ENCODE measurements at places on chromosomes 7 and 10.

DNA sequence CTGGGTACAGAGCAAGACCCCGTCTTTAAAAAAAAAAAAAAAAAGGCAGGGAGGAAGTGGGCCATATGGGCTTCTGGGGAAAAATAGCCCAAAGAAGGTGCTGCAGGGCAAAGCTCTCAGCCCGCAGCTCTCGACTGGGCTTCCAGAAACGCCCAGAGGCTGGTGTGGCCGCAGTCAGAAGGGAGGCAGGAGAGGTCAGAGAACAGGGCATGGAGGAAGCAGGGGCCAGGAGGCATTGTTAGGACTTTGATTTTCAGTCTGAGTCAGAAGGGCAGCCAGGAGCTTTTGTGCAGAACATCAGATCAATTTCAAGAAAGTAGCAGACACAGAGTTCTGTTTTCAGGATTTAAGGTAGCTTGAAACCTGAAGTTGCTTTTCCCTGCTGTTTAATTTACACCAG, 35.3 kb upstream of the CYTH3 start:
- DNase-seq = no peak

GRCh38 chr7:3065724-3066143, 22.1 kb upstream of the CARD11 start:
- no peak for DNase-seq

DNA sequence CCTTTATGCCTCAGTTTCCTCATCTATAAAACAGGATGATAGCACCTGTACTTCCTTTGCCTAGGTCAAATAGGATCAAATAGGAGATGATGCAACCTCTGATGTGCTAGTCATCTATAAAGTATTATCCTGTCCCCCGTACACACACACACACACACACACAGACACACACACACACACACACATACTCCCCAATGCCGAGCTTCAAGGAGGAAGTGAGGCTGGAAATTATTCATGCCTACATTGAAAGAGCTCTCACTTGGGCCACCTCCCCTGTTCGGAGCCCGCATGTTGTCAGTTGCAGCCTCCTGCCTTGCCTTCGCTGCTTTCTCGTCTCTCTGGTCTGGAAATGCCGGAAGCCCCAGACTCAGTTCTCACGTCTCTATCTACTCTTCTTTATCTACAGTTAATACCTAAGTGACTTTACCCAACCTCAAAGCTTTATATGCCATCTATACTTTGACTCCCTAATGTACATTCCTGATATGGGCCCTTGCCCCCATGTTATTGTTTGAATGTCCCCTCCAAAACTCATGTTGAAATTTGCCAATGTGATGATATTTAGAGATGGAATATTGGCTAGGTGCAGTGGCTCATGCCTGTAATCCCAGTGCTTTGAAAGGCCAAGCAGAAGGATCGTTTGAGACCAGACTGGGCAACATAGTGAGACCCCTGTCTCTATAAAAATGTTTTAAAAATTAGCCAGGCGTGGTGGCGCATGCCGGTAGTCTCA, 6.9 kb upstream of the UBE2H start:
- no peak for DNase-seq

- DNase-seq = no peak
These were observed 5.8 kb upstream of the PYROXD2 start for GRCh38 chr10:98420786-98421185.

Measured in activated CD8-positive, alpha-beta memory T cell treated with anti-CD3 and anti-CD28 coated beads for 48 hours (primary cell).